ENCODE measurements at places on chromosomes 16 and 17. TPM values are rescaled to one million over a fixed set of nuclear protein-coding genes. Genes with fewer than 3 reads are reported as not detected.

Gene KLHL10
- not detected for total RNA-seq

Gene CCL1
- not detected for total RNA-seq

Gene GSG1L
- total RNA-seq, result 5.9 TPM

DNA sequence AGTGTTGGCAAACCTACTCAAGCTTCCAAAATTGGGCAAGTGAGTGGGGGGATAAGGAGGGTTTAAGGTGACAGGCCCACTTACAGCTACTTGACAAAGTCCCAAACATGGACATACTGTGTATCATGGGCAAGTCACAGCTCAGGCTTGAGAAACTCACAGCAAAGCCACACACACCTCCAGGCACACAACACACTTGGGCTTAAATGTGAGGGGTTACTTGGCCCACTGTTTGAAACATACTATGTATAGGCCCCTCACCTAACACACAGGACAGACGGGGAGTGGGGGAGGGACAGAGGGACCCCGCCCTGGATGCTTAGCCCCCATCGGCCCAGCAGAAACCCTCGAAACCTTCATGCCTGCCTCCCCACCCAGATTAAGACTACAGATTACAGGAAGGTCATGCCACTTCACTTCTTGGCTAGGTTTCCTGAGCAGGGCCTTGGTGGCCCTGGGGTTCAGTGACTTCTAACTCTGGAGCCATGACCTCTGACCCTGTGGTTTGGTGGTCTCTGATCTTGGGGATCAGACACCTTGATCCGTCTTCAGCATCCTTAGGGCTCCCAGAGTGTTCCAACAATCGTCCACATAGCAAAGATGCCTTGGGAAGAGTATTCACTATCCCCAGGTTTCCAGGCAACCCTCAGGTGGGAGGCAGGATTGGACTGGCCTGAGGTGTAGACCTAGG lies 2.3 kb upstream of the SAMD14 start:
- peaks cover 62% of the 10 kb centered on the region for H3K4me1 ChIP-seq
- H3K4me3 ChIP-seq, result no peak overlapping the region
- H3K36me3 ChIP-seq, result peaks cover 27% of the 10 kb centered on the region
- peak overlapping the region; percentile 86 for H3K27ac ChIP-seq

DNA sequence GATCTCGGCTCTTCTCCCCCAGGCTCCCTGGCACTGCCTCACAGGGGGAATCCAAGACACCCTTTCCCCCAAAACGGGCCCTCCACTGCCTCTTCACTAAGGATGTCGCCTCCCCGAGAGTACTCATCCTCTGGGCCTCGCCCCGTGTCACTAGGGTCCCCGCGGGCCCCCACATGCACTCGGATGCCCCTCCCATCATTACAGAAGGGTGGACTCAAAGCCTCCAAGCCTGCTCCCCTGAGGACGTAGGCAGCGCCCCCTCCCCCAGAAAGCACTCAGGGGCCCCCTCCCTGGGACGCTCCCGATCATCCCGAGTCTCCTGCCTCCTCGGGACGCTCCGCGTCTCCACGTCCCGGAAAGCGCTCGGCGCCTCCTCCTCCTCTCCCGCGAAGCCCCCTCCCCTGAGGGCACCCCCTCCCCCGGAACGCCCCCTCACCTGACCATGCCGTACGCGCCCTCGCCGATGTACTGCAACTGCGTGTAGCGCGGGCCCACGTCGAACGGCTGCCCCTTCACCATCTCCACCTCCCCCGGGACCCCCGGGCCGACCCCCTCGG lies 338 bp downstream of the MAPK3 start:
- peaks cover 22% of the 10 kb centered on the region for H3K36me3 ChIP-seq
- peak overlapping the region; percentile 95 for H3K4me3 ChIP-seq
- peak overlapping the region; percentile 77 for H3K27ac ChIP-seq
- no peak for DNase-seq
- H3K27me3 ChIP-seq, result no peaks in the 10 kb centered on the region

DNA sequence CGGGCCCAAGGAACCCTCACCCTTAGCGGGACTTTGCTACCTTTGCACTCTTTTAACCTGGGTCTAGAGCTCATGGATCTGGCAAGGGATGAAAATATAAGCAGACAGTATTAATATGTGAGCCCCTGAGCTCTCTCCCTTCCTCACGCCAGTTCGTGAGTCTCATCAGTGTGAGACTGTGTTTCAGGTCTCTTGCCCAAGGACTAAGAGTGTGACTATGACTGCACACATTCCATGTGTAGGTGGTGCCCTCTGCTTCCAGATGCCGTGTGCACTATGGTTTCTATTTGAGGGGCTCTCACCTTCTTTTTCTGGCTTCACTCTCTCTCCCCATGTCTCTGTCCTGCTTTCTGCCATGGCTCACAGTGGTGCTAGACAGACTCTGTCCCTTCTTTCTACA lies 40.5 kb downstream of the DHRS7B start:
- H3K27ac ChIP-seq, result peak overlapping the region; percentile 91
- no peak for DNase-seq
- peaks cover 45% of the 10 kb centered on the region for H3K4me1 ChIP-seq

DNA sequence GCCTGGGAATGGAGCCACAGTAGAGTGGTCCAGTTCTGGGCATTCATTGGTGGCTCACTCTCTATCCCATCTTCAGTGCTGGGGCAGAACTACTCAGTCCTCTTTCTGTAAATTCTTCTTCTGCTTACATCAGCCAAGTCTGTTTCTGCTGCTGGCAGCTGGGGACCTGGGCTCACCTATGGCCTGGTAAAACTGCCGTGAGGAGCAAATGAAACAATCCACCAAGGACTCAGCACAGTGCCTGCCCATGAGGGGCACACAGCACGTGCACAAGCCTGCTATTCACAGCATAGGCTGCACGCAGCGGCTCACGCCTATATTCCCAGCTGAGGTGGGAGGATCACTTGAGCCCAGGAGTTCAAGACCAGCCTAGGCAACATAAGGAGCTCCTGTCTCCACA lies 30.9 kb upstream of the SNN start:
- no peaks in the 10 kb centered on the region for H3K27me3 ChIP-seq
- H3K4me1 ChIP-seq, result peaks cover 33% of the 10 kb centered on the region
- no peak overlapping the region for H3K27ac ChIP-seq
- no peak overlapping the region for H3K4me3 ChIP-seq
- no peaks in the 10 kb centered on the region for H3K36me3 ChIP-seq

Gene OR3A2
- 0.49 TPM for total RNA-seq

DNA sequence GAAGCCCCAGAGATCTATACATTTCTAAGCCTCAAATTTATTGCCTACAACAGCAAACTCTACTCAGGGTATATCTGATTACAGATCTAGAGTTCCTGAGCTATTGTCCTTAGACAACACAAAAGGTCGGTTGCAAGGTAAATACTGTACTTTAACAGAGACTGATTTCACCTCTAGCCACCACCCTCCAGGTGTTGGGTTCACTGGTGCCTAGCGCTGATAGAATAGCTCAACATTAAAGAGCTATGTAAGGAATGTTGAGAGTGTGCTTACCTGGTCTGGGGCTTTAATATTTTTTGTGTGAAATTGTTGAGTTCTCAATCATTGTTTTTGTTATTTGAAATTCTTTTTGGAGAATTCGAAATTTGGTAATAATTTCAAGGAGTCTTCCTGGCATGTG lies 277.0 kb upstream of the PSMD7 start:
- no peak overlapping the region for H3K27ac ChIP-seq
- H3K4me3 ChIP-seq, result no peak overlapping the region
- no peaks in the 10 kb centered on the region for H3K36me3 ChIP-seq
- H3K4me1 ChIP-seq, result no peaks in the 10 kb centered on the region
- no peak for DNase-seq
- H3K27me3 ChIP-seq, result no peaks in the 10 kb centered on the region

DNA sequence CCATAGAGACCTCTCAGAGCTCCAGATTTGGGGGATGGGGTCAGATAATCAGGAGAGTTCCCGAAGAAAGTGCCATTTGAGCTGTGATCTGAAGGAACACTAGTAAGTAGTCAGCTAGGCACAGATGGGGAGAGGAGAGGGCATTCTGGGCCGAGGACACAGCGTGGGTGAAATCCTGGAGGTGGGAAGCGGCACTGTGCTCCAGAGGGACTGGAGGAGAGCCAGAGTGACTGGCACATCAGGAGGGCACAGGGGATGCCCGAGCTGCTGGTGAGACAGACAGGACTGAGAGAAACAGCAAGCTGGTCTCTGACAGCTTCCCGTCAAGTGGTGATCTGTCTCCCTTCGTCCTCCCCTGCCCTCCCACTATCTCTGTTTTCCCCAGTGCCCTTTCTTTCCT lies 40.6 kb downstream of the KNOP1 start:
- H3K4me3 ChIP-seq, result no peak overlapping the region
- H3K27ac ChIP-seq, result no peak overlapping the region
- DNase-seq, result no peak
- H3K36me3 ChIP-seq, result peaks cover 1% of the 10 kb centered on the region

DNA sequence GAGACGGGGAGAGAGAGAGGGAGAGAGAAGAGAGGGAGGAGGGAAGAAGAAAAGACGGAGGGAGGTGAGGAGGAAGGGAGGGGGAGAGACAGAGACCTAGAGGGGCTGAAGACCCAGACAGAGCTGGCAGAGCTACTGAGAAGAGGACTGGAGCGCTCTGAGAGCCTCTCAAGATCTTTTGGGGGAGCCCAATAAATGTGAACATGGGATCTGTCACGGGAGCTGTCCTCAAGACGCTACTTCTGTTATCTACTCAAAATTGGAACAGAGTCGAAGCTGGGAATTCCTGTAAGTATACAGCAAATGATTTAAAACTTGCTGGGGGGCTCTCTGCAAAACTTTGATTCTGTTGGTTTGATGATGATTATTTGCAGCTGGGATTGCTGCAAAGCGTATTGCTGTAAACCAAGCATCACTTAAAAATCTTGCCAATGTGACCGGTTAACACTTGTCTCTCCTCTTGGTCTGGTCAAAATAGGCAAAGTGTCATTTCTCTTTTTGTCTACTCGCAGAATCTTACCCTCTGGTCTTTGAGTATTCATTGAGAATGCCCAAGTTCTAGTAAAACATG lies 344 bp downstream of the CNTNAP4 start:
- no peak overlapping the region for H3K27ac ChIP-seq
- no peak for DNase-seq
- no peaks in the 10 kb centered on the region for H3K4me1 ChIP-seq

Gene SOST
- total RNA-seq, result 45.2 TPM

Gene CDIP1
- 33.5 TPM for total RNA-seq

GRCh38 chr17:28282596-28282995 lies 36.4 kb upstream of the TMEM97 start:
- H3K4me1 ChIP-seq, result no peaks in the 10 kb centered on the region
- no peak overlapping the region for H3K4me3 ChIP-seq
- H3K27me3 ChIP-seq, result no peaks in the 10 kb centered on the region
- H3K27ac ChIP-seq, result no peak overlapping the region

Gene GSDMA
- total RNA-seq, result 1.2 TPM

Gene CEP131
- total RNA-seq, result 11.4 TPM

Gene CEMP1
- total RNA-seq, result 0.63 TPM

Gene WNT3
- 0.27 TPM for total RNA-seq

Gene HEATR9
- not detected for total RNA-seq

Gene VASN
- 217 TPM for total RNA-seq

Gene DHRS7C
- not detected for total RNA-seq
